Endodermal cell (in vitro differentiated cells): ENCODE measurements at places on chromosomes 12 and 14.

DNA sequence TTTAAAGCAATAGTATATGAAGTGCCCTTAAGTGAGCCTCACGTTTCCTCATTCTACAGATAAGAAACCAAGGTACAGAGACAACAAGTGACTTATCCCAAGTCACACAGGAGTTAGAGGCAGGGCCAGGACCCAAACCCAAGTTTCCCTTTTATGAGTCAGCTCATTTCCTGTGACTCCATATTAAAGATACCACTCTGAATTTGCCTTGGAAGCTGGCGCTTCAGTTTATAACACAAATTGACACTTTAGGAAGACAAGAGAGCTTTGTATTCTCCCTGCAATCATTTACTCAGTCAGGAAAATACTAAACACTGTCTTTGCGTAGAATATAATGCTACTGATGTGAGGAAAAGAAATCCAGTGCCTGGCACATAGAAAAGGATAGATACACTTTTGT lies 43.2 kb downstream of the MYBPC1 start:
- no peak for DNase-seq

DNA sequence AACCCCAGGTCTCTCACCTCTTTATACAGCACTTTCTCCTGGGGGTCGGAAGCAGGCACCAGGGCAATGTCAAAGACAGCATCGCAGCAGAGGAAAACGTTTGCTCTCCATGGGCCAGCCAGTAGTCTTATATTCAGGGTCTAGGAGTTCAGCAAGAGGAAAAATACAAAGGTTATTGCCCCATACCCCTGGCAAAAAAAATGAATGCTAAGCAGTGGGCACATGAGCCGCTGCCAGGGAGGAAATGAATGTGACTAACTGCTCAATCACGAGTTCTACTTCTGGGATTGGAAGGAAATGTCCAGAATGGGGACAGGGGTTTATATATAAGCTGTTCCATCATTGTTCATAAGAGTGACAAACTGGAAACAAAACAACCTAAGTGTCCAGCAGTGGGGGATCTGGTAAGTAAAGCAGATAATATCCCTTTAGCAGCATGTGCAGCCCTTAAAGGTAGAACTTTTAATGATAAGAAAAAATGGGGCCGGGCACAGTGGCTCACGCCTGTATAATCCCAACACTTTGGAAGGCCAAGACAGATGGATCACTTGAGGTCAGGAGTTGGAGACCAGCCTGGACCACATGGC lies 53.8 kb downstream of the PHETA1 start:
- DNase-seq: no peak

GRCh38 chr12:8912914-8913313 lies 1.4 kb upstream of the PHC1 start:
- peak; percentile 84 for DNase-seq

DNA sequence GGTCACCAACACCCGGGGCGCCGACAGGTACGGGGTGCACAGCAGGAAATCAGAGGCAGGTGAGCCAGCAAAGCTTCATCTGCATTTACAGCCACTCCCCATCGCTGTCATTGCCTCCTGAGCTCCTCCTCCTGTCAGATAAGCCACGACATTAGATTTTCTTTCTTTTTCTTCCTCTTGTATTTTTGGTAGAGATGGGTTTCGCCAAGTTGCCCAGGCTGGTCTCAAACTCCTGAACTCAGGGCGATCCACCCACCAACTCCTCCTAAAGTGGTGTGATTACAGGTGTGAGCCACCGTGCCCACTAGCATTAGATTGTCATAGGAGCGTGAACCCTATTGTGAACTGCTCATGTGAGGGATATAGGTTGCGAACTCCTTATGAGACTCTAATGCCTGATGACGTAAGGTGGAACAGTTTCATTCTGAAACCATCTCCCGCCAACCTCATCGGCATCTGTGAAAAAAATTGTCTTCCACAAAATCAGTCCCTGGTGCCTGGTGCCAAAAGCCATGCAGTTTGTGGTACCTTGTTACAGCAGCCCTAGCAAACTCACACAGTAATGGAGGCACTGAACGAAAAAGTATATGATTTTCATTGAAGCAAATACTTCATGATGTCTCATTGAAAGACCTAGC lies 1.5 kb downstream of the STYK1 start:
- peak; percentile 48 for DNase-seq

GRCh38 chr14:36226164-36226563 lies 49.6 kb upstream of the PTCSC3 start:
- DNase-seq: no peak

DNA sequence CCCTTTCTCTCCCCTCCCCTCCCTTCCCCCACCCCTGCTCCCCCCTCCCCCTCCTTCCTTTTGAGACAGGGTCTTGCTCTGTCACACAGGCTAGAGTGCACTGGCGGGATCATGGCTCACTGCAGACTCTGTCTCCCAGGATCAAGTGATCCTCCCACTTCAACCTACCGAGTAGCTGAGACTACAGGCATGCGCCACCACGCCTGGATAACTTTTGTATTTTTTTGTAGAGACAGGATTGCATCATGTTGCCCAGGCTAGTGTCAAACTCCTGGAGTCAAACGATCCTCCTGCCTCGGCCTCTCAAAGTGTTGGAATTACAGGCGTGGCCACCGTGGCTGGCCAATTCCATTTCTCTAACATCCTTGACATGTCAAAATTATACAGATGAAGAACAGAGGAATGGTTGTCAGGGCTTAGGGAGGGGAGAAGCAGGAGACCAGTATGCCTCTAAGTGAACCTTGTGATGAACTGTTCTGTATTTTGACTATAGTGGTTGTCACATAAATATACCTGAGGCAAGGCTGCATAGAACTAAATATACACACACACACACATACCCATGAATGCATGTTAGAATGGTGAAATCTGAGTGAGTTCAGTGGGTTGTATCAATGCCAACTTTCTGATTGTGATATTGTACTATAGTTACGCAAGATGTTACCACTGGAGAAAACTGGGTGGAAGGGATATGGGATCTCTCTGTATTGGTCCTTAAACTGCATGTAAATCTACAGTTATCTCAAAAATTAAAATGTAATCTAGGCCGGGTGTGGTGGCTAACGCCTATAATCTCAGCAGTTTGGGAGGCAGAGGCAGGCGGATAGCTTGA lies 3.6 kb upstream of the CFAP73 start:
- DNase-seq: no peak

DNA sequence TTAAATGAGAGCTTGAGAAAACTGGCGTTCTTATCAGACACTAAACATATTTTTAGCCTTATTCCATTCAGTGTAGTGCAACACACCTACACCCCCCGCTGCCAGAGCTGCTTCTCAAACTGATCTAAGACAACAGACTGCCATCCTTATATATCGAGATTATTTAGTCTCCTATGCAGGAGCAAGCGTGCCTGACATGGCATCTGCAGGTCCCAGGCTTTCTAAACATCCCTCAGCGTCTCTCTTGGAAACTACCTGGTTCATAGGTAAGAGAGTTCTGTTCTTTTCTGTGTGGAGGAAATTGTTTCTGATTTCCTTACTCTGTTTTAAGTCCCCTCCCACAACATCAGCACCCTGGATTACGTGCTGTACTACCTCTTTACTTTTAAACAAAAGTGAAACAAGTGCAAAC lies 117.1 kb upstream of the PTPRB start:
- DNase-seq: no peak

DNA sequence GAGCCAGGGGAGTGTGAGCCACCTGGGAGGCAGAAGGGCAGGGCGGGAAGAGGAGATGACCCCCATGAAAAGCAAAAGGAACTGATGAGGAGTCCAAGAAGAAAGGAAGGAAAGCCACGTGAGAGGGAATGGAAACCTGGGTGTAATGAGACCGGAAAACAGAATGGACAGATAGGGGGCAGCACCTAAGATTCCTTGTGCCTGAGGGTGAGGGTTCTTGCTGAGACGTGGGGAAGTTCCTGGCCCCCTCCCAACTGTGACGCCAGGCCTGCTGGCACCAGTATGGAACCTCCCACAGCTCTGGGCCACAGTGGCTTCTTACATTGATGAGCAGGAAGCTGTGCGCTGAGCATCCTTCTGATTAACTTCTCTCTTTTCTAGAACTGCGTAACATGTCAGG lies 30.8 kb downstream of the TTC7B start:
- peak; percentile 73 for DNase-seq

GRCh38 chr12:120902846-120903411 lies 1.2 kb downstream of the SPPL3 start:
- no peak for DNase-seq

- peak; percentile 71 for DNase-seq
Measured at GRCh38 chr14:61322011-61322798, 826 bp downstream of the PRKCH start.

DNA sequence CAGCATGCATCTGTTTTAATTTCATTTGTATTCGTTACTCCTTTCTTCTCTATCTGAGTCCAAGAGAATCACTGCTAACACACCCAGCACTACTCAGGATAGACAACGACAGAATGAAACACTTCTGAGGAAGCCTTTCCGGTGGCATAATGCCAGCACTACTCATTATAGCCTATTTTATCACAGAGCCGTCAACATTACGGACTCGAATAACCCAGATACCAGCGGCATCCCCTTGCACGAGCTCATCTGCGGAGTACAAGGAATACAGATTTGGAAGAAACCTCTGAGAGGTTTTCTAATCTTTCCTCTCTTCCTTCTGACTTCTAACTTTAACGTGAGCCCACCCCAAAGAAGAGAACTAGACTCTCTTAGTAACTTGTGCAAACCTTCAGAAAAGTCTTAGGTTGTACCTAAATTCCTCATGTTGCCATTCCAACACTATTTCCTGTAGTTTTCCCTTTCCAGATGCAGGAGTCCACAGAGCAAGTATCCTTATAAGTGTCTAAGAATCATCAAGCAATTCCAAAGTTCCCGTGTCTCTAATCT lies 248.1 kb downstream of the APAF1 start:
- no peak for DNase-seq

DNA sequence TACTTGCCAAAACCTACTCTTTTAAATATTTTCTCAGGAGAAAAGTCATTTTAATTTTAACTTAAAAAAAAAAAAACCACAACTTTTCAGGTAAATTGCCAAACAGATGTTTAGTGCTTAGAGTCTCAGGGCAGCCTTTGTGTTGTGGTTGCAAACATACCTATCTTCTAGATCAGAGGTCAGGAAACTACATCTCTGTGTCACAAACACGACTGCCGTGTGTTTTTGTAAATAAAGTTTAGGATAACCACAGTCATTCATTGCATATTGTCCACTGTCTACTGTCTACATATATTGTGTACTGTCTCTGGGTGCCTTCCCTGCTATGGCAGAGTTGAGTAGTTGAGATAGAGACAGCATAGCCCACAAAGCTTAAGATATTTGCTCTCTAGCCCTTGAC lies 48.9 kb downstream of the DYRK2 start:
- DNase-seq: no peak

DNA sequence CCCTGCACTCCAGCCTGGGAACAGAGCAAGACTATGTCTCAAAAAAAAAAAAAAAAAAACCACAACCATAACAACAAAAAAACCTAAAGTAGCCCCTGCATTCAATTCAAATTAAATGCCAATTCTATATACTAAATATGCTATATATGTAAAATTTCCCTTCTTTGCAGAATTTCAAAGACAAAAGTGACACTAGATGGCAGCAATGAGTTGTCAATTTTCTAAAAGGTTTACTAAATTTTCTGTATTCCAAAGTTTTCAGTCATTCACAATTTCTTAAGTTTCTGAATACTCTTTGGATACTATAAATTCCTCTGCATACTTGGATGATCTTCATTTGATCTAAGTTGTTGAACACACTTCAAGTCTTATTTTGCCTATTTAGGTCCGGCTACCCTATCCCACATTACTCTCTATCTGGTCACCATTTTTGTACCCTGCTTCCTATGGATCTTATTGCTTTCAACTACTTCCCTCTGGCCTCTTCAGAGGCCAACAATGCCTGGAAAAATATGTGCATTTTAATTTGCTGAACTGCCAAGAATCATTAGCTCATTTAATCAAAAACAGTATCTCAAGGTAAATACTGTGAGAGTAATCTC lies 27.9 kb downstream of the HNRNPC start:
- no peak for DNase-seq

GRCh38 chr14:61498811-61499210 lies 177.4 kb downstream of the PRKCH start:
- no peak for DNase-seq

- DNase-seq: no peak
Measured at GRCh38 chr14:105498430-105499255, 7.6 kb downstream of the TEDC1 start.

DNA sequence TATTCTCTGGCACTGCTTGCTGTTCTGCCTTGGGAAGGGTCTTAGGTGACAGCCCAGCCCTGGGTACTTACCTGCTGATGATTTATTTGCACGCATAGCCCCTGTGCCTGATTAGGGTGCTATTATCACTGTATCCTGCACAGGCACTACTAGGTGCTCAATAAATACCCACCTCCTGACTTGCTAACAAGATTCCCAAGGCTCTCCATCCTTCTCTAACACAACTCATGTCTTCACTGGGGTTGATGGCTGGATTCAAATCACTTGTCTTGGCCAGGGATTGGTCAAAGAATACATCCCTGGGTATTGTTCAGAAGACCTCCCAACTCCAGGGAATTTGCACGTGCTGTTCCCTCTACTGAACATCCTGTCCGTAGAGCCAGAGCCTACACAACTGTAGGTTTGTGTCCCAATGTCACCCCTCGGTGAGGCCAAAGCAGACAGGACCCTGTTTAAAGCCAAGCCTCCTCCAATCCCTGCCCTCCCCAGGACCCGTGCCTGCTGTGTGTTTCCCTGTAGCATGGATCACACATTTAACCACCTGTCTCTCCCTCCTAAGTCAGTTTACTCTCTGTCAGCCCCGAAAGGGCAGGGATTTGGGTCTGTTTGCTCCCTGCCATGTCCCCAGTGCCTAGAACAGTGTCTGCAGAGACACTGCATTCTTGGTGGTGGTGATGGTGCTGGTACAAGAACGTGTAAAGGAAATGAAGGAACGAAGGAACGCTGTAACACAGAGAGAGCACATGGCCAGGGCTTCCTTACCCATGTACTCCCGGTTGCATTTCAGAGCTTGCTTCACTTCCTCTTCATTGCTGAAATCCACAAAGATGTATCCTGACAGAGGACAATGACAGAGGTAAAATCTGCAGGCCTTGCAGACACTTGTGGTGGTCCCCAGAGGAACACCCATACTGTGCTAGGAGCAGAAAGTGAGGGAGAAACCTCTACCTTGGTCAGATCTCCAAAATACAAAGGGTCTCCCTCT lies 16.5 kb downstream of the RBM19 start:
- DNase-seq: no peak

DNA sequence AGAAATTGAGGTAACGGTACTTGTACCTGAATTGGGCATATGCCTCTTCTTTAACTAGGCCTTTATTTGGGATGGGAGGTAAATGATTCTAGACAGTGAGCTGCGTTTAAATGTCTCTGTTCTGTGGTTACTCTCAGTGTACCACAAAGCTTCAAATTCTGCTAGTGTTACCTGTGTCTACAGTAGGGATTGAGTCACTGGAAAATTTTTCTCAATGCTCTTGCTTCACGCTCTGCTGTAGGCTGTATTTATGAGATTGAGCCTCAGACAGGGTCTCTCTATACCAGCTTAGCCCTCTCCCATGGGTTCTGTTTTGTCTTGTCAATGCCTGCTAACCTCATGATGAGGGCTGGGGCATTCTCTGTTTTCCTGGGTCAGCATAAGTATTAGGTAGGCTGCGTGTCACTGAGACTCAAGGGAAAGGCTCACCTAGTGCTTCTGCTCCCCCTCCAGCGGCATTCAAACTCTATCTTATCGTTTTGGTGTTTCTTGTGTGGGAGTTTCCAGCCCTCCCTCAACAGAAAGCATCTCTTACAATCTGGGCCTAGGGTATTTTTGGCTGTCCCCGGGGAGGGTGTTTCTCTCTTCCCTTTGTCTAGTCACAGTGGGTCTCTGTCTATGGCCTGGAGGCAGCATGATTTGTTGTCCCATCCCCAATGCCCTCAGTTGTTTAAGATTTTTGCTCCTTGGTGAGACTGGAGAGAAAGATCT lies 285.8 kb downstream of the ADGRD1 start:
- no peak for DNase-seq

- DNase-seq: peak; percentile 60
Measured at GRCh38 chr14:94924189-94924588, 154.3 kb upstream of the GSC start.
